ENCODE measurements at places on chromosomes 11 and 22.
A peak's percentile ranks its signal among the peaks of the same experiment; 100 is the strongest.

GRCh38 chr11:17840101-17840548 lies 105.5 kb downstream of the KCNC1 start:
- DNase-seq: no peak

- no peak for DNase-seq
Measured at GRCh38 chr11:46285594-46286033, 8.2 kb downstream of the CREB3L1 start.

GRCh38 chr11:110123003-110123402 lies 29.8 kb downstream of the ZC3H12C start:
- no peak for DNase-seq

DNA sequence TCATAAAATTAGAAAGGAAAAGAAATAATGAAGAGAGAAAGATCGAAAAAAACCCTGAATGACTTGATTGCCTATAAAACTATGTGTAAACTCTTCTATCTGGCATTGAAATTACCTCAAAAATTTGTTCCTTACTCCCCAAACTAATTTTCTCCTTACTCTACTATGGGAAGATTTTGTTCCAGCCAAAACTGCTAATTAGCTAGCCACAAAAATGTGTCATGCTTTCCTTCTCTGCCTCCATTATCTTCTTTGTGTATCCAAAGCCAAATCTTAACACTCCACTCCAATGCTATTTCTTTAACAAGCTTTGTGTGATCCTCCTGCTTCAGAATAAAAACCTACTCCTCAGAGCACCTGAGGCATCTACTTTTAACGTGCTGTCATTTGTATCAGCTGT lies 831.2 kb downstream of the METTL15 start:
- no peak for DNase-seq

GRCh38 chr11:60816590-60817157 lies 25.2 kb upstream of the CCDC86 start:
- no peak for DNase-seq

DNA sequence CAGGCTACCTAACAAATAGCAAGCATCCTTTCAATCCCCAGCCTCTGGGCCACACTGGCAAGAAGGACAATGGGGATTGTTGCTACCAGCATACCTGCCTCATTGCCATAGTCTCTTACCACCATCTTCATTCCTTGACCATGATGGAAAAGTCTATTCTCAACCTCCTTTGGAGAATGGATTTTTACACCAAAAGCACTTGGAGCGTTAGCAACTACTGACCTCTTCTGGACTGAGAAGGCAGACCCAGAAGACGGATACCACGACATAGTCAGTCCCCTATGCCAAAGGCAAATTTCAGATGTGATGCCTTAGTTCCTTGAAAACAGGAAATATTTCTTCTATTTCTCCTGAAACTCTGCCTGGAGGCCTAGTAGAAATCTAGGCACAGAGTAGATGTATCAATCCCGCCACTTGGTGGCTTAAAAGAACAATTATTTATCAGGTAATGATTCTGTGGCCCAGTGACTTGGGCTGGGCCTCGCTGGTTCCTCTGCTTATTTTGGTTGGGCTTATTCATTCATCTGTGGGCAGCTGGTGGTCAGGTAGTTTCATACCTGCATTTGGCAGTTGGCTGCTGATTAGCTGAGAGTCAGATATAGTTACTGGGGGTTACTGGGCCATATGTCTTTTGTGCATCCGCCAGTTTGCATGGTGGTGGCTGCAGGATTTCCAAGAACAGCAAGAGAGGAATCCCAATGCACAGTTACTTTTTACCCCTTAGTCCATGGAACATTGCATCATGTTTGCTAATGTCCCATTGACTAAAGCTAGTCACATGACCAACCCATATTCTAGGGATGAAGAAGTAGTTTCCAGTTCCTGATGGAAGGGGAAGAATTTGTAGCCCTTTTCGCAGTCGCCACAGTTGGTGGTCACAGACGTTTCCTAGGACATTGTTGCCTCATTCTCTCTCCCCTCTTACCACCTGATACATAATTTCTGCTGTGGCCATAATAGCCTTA lies 75.2 kb downstream of the DHCR7 start:
- DNase-seq: peak; percentile 32

- DNase-seq: no peak
Measured at GRCh38 chr22:47102648-47103047, 340.2 kb downstream of the TBC1D22A start.

GRCh38 chr11:66882561-66883015 lies 25.7 kb downstream of the LRFN4 start:
- no peak for DNase-seq

DNA sequence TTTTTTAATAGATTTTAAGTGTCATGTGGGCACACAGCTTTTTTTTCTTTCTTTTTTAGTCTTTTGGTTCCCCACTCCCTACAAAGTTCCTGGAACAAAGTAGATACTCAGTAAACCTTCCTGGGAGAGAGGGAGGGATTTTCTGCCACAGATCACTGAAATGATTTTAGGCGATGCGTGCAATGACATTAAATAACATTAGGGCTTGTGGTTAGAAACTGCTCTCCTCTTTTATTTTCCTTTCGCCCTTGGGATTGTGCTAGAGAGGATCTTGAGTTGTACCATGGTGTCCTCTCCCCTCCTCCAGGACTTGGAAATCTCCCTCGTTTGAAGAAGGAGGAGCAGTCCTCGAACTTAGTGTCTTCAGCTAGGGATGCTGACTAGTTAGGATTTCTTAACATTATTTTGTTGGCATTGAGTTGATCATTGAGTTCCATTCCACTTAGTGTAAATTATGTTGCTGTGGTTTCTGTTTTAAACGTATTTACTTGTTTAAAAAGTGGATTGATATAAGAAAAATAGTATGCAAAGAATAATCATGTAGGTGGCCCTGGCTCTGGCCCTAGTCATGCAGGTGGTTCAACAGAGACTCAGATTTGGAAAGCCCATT lies 88.4 kb downstream of the TRAF6 start:
- no peak for DNase-seq

DNA sequence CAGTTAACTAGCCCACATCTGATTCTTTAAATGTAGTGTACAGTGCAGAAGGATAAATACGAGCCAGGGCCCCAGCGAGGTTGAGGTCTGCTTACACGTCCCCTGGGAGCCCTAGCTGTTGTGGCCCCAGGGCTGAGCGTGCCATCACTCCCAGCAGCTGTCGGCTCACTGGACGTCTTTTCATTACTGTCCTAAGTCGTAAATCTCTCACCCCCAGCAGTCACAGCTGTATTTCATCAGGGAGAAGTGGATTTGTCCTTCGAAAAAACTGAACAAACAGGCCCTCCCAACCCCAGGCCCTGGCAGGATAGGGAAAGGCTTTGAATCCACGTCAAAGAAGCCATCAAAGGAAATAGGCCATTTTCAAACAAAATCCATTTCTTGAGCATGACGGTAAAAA lies 110.4 kb upstream of the CSNK2A3 start:
- DNase-seq: no peak

DNA sequence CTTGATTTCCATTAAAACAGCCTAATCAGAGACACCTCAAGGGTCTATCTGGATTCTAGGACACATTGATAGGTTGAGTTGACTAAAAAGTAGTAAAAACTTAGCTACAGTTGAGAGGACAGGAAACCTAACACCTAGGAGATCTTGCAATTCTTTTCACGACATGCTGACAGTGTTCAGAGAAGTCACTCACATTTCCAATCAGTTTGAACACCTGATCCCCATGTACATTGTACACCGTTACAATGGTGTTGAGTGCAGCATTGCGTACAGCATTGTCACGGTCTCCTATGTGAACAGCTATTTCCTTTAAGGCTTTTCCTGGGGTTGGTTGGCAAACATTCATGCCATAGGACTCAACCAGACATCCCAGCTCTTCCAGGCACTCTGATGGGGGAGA lies 42.8 kb downstream of the F2 start:
- no peak for DNase-seq

DNA sequence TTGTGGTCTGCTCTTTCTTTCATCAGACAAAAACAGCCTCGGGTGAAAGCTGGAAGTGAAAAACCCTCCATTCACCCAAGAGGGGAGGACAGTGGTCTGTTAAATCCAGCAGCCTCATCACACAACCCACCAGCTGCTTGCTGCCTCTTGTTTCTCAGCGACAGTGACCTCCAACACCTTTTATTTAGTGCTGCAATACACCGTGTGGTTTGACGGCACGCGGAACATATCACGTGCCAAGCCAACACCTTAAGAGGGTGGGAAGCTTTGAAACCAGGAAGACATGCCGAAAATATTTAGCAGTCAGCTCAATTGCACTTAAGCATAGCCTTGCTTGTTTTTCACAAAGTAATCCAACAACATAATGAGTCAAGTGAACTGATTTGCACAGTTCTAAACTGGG lies 39.8 kb upstream of the POGLUT3 start:
- DNase-seq: no peak

DNA sequence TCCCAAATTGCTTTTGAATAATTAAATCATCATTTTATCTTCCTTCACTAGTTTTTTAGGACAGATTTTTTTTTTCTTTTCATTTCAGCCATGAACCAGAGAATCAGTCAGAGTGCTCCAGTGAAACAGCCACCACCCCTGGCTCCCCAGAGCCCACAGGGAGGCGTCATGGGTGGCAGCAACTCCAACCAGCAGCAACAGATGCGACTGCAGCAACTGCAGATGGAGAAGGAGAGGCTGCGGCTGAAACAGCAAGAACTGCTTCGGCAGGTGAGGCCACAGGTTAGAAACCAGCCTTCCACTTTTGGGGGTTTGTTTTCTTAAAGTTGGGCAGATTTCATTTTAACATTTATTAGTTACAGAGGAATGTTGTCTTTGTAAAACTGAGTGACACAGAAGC lies 95.6 kb downstream of the YAP1 start:
- no peak for DNase-seq

DNA sequence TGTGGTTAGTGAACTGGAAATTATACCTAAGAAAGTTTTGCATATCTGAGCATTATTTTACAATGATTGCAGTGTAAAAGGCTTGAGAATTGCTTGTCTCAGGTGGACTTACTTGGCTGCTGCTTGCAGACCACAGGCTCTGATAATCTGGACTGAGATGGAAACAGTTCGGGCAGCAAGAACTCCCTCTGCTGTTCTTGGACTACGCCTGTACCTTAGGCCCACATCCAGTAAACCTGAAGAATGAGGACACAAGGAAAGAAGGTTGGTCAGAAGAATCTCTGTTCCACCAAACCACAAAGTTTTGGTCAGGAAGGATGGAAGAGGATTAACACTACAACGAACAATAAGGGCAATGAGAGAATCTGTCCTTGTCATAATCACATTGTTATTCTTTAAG lies 80.1 kb downstream of the C2CD3 start:
- no peak for DNase-seq

- DNase-seq: no peak
Measured at GRCh38 chr11:77542296-77542695, 47.5 kb upstream of the AQP11 start.

DNA sequence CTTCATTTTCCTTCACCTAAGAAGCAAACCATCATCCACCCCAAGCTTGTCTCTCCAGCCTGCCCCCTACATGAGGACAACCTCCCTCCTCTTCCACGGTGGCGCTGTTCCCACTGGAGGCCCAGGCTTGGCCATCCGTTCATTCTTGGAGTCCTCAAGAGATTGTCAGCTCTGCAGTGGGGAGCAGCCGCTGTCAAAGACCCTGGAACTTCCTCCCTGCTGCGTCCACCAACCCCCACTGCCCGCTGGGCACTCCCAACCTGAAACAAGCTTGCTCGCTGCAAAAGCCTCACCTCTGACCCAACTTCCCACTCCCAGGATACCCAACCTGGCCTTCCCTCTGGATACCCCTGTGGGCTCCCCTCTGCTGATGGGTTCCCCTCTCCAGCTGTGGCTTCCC lies 10.4 kb upstream of the CD81 start:
- DNase-seq: no peak

DNA sequence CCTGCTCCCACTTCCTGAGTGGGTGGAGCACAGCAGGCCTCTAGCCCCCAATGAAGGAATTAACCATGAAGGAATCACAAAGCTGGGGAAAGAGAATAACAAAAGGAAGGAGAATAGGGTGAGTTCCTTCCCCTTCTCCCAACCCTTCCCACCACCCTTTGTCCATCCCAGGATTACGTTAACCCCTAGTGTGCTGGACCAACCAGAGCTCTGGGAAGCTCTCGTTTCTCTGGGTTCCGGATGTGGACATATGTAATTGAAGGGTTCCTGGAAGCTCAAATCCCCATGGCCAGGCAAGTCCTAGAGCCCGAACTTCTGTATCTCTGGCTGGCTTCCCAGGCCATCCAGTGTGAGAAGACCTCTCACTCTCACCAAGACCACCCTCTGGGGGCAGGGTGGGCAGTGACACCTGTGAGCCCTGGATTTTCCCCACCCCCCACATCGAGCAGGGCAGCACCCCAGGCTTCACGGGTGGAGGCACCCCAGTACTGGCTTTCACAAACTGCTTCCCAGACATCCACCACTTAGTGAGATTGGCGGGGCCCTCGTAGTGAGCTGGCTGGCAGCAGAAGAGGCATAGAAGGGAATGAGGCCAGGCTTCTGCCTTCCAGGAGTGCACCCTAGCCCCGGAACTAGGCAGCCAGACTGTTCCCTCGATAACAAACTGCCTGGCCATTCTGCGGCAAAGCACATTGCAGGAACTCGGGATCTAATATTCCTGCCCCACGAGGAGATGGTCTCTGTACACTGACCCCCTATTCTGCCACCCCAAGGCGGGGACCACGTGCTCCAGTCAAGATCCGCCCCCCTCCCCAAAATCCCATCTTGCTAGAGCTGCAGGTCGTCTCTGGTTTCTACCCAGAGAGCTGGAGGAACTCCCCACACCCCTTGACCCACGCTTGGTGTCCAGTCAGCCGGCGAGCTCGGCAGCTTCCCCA lies 2.1 kb downstream of the NECTIN1 start:
- no peak for DNase-seq

GRCh38 chr11:25860677-25861450 lies 471.1 kb upstream of the ANO3 start:
- no peak for DNase-seq

DNA sequence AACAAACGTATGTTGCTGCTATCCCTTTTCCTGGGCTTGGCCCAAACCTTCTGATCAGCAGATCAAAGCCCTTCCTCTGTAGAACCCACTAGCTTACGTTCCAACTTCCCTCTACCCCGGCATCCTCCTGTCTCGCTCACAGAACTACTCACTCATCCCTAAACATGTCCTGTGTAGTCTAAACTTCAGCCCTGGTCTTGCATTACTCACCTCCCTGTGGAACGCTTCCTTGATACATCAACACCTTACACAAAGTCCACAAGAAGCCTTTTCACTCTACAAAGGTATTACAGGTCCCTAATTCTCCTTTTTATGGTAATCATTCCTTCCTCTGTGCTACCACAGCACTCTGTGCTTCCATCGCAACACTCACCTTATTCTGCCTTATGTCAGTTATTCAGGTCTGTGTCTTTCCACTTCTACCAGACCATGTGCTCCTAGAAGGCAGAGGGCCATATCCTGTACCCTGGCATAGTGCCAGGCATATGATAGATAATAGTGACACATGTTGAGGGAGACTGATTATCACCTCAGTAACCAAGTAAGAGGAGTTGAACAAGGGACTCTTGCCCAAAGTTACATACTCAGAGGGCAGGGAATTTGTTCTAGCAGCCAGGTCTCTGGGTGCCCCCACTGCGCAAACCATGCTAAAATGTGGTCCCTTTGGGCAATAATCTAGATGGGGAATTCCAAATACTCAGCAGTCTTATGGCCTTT lies 41.6 kb downstream of the USP35 start:
- DNase-seq: no peak
